GOT3 (cell line): ENCODE measurements at places on chromosomes 11 and 22.

GRCh38 chr11:118099838-118100556 lies 13.2 kb upstream of the SMIM35 start:
- DNase-seq, result no peak

DNA sequence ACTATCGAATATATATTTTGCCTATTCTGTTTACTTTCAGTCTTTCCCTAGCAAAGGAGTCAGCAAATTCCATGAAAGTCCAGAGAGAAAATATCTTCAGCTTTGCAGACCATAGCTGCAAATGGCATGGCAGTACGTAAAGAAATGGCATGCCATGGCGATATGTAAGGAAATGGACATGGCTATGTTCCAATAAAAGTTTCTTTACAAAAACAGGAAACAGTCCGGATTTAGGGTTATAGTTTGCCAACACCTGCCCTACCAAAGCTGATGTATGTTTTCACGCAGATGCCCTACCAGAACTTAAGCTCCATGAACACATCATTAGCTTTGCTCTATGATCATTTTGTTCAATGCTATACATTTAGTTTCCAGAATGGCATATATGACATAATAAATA lies 19.5 kb downstream of the KIAA0930 start:
- DNase-seq, result no peak

- peak; percentile 8 for DNase-seq
Observed at GRCh38 chr11:86456075-86456939, 81.6 kb downstream of the CCDC81 start.

DNA sequence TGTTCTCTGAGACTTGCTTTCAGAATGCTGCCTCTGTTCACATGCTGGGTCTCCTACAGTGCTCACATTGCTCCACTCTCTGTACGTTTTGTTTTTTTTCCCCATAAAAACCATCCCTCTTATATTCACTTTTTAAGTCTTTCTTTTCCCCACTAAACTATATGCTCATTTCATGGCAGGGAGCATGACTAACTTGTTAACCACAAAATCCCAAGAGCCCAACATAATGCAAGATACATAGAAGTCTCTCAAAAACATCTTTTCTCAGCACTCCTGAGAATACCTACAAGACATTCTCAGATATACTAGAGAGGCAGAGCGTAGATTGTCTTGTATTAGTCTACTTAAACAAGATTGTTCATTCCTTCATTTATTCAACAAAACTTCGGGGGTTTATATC lies 73.3 kb downstream of the FAM76B start:
- DNase-seq, result no peak

- DNase-seq, result no peak
Observed at GRCh38 chr22:21713428-21714058, 22.1 kb downstream of the YPEL1 start.

- DNase-seq, result no peak
Observed at GRCh38 chr11:2929950-2930703, 907 bp upstream of the PHLDA2 start.

DNA sequence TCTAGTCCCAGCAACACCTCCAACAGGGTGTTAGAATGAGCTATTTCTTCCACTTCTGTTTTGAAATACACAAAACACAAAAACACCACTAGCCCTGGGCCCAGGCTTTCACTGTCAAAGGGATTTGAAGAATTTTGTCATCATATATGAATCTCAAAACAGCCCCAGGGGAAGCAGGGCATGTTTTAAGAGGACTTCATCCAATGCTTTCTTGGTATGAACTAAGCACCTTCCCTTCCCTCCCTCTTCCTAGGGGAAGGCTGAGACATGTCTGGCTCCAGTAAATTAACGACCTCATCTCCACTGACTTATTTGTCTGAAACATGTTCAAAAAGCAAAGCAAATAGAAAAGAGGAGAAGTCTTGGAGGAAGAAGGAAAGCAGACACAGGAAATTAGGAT lies 75.7 kb upstream of the INCENP start:
- no peak for DNase-seq
